ENCODE measurements at places on chromosomes 7 and 10. TPM values are rescaled to one million over a fixed set of nuclear protein-coding genes. Genes with fewer than 3 reads are reported as not detected.

TRIM73 gene
- total RNA-seq = 4.4 TPM

JCAD gene
- 1.3 TPM for total RNA-seq

ACTA2 gene
- total RNA-seq = 19.0 TPM

GRCh38 chr7:115511330-115511729, 519.2 kb downstream of the TFEC start:
- no peak for DNase-seq

GRCh38 chr10:96073722-96074121, 30.3 kb downstream of the CCNJ start:
- no peak for DNase-seq

GRCh38 chr7:2383543-2384274, 19.7 kb upstream of the CHST12 start:
- no peak for DNase-seq

GRCh38 chr10:101067356-101068083, 5.7 kb downstream of the KAZALD1 start:
- peak; percentile 88 for DNase-seq

SPAM1 gene
- total RNA-seq = not detected

DNA sequence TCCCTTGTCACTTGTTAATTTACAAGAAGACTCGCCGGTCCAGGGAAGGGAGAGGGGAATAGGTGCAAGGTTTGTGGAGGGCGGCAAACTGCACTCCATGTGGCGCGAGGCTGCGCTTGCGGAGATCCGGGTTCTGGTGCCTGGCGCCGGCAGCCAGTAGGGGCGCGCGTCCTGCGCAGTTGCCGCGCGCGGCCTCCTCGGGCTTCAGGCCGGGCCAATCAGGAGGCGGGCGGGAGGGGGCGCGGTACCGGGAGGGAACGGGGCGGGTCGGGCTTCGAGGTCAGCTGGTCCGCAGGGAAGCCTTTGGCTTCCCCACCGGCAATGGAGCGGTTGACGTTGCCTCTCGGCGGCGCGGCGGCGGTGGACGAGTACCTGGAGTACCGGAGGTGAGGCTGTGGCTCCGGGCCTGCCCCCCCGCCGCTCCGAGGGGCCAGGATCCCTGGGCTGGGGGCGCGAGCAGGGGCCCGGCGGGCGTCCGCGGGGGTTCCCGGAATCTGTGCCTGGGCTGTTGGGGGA, at the start of gene FAM221A:
Gene FAM221A, plus strand, starts transcription at position 302 of the 516 bp plus-strand sequence. Its CDS starts 20 bp downstream, at position 322.
- peak; percentile 93 for DNase-seq

AIMP2 gene
- total RNA-seq = 52.1 TPM

- DNase-seq = no peak
Observed at GRCh38 chr10:100901051-100901450, 11.7 kb upstream of the SLF2 start.

C10orf62 gene
- total RNA-seq = not detected

DNA sequence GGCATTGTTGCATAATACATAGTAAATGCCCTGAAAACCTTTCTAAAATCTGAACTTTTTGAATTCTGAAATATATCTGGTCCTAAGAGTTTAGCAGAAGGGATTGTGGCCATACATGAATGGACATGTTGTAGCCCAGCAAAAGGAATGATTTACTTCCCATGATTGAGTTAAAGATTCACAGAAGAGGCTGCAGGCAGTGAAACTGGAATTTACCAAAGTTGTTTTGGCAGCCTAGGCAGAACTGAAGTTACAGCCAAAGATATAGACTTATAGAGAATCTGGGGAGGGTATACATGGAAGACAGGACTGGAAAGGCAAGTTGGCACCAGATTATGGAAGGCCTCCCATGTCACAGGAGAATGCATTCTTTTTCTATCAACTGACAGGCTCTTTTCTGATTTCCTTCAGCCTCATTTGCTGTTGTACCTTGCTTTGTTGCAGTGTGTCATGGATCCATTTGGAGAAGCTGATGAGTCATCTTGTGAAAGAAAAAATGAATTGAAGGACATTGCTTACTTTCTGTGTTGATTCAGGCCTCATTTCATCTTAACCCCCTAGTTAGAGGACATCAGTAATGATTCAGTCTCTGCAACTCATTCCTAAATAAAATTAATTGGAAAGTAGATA, 356.2 kb upstream of the LRGUK start:
- no peak for DNase-seq

CHAT gene
- not detected for total RNA-seq

WDFY4 gene
- not detected for total RNA-seq

DNA sequence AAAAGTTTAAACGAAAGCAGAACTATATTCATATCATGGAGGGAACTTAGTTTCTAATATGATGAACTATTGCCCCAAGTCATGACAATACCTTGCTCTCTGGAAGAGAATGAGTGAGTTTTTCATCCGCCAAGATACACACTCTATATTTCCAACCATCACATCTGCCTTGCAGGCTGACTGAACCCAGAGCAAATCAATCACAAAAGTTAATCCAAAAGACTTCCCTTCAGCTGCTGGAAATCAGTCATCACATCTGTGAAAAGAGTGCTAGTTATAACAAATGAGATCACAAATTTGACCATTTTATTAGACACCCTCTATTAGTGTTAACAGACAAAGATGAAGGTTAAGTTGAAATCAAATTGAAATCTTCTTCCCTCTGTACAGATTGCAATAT, 261.7 kb upstream of the PRKCQ start:
- DNase-seq = no peak

GRCh38 chr7:15495170-15495569, 66.6 kb downstream of the AGMO start:
- DNase-seq = no peak

MKX gene
- total RNA-seq = not detected

GRCh38 chr7:127594490-127594889, 954 bp downstream of the FSCN3 start:
- no peak for DNase-seq

GRCh38 chr10:13834581-13835286, 248.0 kb downstream of the PRPF18 start:
- peak; percentile 53 for DNase-seq

GRCh38 chr10:59805014-59805413, 51.8 kb upstream of the MRLN start:
- peak; percentile 54 for DNase-seq

ZWINT gene
- 104 TPM for total RNA-seq

- DNase-seq = no peak
Observed at GRCh38 chr10:15374156-15374555, 3.1 kb upstream of the FAM171A1 start.

DNA sequence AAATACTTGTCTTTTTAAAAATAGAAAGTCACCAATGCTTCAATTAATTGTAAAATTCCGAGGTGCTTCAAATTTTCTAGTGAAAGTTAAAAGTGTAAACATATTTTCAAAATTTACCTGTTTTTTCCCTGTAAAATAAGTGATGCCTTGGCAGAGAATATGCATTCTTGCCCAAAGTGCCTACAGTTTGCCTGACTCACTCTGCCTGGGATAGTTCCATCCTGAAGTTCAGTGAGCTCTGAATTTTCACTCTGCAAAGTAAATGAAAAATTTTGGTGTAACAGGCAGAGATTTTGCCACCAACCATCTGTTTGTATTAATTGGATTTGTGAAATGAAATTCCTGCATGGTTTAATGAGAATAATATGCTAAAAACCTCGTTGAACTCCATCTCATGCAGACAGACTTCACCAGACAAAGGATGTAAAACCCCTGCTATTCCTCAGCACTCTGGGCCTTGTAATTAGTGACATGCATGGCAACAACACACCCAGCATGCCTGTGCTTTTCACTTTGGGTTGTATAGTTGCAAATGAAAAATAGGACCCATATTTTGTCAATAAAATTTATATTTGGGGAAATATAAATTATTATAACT, 117.4 kb upstream of the GNAI1 start:
- no peak for DNase-seq

GRCh38 chr7:47730142-47730541, 148.2 kb upstream of the TNS3 start:
- DNase-seq = no peak

GRCh38 chr10:67648613-67649229, 47.3 kb downstream of the CTNNA3 start:
- no peak for DNase-seq

GRCh38 chr10:3692387-3692999, 92.5 kb downstream of the KLF6 start:
- no peak for DNase-seq

PAOX gene
- total RNA-seq = 4.6 TPM

LRRC4 gene
- 19.8 TPM for total RNA-seq

- DNase-seq = no peak
Observed at GRCh38 chr7:116495736-116496135, 3.8 kb upstream of the CAV2 start.

GRCh38 chr7:102431617-102432298, 1.6 kb upstream of the ORAI2 start:
- DNase-seq = no peak

DNA sequence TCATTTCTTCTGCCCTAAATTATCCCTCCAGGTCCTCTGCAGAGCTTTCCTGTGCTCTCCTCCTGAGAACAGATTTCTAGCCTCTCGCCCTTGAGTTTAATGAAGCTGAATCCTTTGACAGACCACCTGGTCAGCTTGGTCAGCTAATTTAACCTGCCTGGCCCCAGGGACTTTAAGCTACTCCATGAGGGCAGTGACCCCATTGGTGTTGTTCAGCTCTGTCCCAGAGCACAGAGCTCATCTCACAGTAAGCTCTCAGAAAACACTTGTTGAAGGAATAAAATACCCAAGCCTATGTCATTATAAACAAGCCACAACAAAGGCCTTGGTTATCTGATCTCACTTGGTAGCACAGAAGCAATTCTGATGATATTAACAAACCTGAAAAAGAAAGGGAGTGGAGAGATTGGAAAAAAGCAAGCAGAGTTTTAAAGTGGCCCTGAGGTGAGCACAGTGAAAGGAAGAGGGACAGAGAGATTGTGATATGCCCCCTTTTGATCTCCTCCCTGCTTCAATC, 24.4 kb downstream of the SLC26A4 start:
- no peak for DNase-seq

- DNase-seq = no peak
Observed at GRCh38 chr7:6546498-6547251, 4.6 kb downstream of the GRID2IP start.

DNA sequence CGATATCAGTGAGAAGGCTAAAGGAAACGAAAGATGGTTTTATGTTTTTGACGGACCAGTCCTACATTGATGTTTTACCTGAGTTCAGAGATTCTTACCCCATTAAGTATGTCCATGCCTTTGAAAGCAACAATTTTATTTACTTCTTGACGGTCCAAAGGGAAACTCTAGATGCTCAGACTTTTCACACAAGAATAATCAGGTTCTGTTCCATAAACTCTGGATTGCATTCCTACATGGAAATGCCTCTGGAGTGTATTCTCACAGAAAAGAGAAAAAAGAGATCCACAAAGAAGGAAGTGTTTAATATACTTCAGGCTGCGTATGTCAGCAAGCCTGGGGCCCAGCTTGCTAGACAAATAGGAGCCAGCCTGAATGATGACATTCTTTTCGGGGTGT, 27.7 kb downstream of the MET start:
- DNase-seq = no peak

DDX50 gene
- total RNA-seq = 75.2 TPM

DNA sequence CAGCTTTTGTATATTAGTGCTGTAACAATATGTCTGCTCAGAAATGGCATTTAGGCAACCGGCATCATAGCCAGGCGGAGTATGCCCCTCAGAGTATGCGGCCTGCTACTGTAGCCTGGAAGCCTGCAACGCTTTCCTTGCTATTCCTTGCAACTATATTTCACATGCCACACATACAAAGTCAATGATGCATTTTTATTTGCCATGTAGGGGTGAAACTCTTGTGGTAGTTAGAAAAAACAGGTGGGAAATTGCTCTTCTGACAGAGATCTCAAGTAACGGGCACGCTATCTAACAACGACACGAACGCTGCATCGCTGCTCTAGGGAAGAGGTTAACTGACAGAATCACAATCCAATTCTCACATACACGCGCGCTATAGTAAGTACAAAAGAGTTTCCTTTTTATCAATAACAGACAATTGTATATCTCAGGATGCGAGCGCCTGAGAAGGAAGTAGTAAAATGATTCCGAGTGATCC, 5.9 kb downstream of the EBF3 start:
- peak; percentile 70 for DNase-seq

GRCh38 chr10:113301342-113301984, 251.4 kb upstream of the HABP2 start:
- no peak for DNase-seq

DNA sequence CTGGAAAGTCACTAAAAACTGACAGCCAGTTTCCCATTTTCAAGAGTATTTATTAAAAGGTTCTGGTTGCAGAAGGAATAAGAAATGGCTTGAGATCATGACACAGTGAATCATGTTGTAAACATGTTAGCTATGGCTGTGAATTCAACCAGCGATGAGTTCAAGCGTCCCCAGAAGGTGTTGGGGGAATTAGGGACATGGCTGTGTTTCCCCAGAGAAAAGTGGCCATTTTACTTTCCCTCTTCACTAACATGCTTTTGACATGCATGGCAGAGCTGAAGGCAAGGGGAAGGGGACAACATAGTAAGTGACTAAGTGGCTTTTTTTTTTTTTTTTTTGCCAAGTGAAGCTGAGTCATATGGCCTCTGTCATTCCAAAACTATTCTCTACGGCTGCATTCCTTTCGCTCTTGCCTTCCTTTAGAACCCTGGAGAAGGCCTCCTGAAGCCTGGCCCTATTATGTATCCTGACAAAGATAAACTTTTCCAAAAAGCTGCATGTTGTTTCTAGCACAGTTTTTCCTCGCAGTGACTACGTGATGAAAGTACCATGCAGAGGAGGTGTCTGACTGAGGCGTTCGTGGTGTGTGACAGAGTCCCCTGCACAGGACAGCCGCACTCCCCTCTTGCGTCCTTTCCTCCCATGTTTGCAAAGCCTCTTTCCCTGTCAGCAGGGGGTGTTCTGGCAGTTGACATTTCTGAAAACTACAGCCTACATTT, 46.9 kb downstream of the EGFR start:
- DNase-seq = peak; percentile 34

ACSM6 gene
- total RNA-seq = not detected

ADIRF gene
- total RNA-seq = not detected

MRPS17 gene
- total RNA-seq = 9.8 TPM

DNA sequence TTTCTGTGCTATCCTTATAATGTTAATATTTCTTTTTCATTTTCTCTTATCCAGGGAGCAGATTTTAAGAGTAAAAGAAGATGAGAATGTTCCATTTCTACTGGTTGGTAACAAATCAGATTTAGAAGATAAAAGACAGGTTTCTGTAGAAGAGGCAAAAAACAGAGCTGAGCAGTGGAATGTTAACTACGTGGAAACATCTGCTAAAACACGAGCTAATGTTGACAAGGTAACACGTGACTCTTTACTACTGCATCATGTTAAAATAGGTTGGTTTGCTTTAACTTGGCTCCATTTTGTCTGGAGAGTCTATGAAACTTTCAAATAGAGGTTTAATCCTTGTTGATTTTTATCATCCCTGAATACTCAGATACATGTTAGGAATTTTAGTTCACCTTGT, 73.3 kb downstream of the RALA start:
- DNase-seq = no peak

CRYGN gene
- not detected for total RNA-seq

DNA sequence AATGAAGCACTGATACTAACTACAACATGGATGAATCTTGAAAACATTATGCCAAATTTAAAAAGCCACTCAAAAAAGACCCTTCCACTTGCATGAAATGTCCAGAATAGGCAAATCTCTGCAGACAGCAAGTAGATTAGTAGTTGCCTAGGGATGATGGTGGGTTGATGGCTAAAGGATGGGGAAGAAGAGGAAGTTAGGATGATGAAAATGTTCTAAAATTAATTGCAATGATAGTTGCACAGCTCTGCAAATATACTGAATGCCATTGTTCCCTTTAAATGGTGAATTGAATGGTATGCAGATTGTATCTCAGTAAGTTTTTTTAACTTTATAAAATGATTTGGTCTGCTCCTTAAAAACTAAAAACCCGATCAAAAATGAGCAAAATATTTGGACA, 7.3 kb upstream of the LIPA start:
- no peak for DNase-seq

All from neural progenitor cell (in vitro differentiated cells).